ENCODE measurements at places on chromosomes 1 and 21. TPM values are rescaled to one million over a fixed set of nuclear protein-coding genes. Genes with fewer than 3 reads are reported as not detected.

The SNIP1 gene
- total RNA-seq = 17.0 TPM

The RPE65 gene
- total RNA-seq = not detected

The MSH4 gene
- 0.34 TPM for total RNA-seq

- DNase-seq = no peak
Observed at GRCh38 chr1:151831605-151832004, at the start of gene RORC. Gene RORC (minus strand): TSS chr1:151831802. CDS start chr1:151831764, 38 bp downstream.

GRCh38 chr1:30848130-30848529 lies 60.4 kb downstream of the SDC3 start:
- no peak for DNase-seq

DNA sequence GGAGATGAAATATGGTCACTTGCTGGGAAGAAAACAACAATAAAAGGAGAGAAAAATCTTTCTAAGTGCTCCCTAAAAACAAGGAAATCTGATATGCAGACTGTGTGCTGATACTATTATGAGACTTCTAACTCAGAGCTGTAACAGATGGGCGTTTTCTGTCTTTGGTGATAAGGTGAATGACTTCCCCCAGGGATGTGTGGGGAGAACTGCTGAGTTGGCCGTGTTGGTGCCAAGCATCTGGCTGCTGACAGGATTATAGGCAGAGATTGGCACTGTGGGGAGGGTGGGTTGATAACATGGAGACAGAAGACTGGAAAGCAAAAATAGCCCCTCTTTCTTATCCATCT lies 438.5 kb upstream of the PLXNA2 start:
- no peak for DNase-seq

- DNase-seq = peak; percentile 85
Observed at GRCh38 chr1:43766086-43766784, 58.9 kb downstream of the ST3GAL3 start.

All from endodermal cell (in vitro differentiated cells).